ENCODE measurements at places on chromosomes 3 and 15. TPM values are rescaled to one million over a fixed set of nuclear protein-coding genes. Genes with fewer than 3 reads are reported as not detected.

GRCh38 chr15:63254991-63255390 is 22.4 kb upstream of the APH1B start:
- no peak for DNase-seq

DNA sequence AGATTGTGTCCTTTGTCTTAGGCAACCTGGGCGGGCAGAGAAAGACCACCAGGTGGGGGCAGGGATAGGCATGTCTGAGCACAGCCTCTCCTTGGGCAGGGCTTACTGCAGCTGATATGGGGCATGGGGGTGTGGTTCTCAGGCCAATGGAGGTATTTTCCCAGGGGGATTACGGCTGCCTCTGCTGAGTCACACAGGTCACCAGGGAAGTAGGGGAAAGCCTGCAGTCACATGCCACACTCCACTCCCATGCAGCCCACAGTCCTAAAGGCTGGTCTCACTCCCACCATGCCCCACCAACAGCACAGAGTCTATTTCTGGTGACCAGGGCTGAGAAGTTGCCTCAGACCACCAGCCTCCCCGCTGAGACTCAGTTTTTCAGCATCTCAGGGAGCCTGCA is 466.4 kb downstream of the DIPK2A start:
- DNase-seq: no peak

DNA sequence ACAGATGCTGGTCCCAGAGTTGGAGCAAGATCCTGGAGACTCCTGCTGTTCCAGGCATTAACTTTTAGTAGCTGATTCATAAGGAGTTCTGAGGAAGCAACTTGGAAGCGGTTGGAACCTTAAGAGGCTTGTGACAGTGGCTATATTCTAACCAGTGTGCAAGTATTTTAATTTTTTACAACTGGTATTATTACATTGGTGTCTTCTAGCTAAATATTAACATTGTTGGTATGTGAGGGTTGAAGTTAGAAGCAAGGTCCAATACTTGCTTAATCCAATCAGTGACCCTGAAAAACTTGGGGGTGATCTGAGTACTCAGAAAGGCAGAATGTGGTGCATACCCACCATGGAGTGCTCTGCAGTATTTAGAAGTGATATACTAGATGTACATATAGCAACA is 1.5 kb upstream of the OR4F15 start:
- DNase-seq: no peak

DNA sequence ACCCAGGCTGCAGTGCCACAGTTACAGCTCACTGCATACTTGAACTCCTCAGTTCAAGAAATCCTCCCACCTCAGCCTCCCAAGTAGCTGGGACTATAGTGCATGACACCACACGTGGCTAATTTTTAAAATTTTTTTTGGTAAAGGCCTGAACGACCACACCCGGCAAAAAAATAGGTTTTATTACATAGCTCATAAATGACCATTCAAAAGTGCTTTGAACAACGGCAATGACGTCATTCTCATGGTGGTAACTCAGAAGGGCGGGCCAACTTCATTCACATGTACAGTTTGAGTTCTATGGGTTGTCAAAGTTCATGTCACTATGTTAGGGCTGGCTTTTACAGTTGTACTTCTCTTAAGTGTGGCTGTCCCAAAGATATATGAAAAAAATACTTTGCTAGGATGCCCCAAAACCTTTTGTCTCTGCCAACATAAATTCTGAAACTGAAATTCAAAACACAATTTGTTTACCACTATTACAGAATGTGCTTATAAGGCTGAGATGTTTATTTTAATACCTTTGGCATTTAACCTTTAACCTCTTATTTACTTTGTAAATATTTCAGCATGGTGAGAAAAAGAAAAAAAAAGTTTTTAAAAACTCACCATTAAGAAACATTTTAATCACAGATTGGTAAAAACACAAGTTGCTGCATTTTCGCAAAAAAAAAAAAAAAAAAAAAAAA is 6.2 kb downstream of the MYO1E start:
- DNase-seq: no peak

GRCh38 chr3:53552730-53553129 is 58.3 kb downstream of the CACNA1D start:
- DNase-seq: no peak

DNA sequence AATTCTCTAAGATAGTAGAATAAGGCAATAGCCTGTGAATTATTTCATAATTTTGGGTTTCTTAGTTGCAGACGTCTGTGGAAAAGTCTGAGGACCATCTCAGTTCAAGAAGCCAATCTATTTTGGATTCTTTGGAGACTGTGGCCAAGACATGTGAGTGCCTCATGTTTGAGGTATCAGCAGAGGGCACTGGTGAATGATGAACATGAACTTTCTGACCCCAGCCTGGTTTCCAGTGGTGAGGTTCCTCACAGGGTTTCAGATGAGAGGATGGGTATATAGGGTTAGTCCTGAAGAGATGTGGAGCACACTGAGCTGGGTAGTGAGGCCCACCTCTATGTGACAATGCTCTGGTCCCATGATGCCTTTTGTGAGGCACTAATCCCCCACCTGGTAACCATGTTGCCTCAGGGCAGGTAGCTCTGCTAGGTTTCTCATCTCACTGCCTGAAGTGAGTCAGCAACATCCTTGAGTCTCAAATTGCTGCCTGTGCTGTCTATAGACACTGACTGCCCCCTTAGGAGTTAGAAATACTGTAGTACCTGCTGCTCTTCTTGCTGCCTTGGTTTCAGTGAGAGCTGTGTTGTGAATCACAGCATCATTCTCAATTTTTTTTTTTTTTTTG is 32.3 kb downstream of the C3orf62 start:
- DNase-seq: no peak

DNA sequence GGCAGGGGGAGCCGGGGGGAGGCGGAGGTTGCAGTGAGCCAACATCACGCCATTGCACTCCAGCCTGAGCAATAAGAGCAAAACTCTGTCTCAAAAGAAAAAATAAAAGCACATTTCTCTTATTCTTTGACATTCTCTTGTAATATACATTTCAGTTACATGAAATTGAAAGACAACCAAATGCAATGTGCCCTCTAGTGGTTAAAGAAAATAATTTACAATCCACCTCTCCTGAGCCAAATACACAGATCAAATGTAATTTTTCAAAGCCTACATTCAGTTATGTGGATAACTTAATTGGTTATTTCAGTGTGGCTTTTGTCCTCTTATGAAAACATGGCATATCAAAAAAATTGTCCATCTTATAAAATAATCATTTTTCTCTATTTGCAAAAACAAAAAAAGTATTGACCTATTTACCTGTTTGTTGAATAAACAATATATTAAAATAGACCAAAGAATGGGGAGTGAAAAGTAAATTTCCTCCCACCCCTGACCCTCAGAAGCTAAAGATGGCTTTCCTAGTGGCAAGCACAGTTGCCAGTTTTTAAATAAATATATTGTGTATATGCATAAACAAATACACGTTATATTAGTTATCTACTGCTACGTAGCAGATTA is 14.2 kb upstream of the U2SURP start:
- no peak for DNase-seq

DNA sequence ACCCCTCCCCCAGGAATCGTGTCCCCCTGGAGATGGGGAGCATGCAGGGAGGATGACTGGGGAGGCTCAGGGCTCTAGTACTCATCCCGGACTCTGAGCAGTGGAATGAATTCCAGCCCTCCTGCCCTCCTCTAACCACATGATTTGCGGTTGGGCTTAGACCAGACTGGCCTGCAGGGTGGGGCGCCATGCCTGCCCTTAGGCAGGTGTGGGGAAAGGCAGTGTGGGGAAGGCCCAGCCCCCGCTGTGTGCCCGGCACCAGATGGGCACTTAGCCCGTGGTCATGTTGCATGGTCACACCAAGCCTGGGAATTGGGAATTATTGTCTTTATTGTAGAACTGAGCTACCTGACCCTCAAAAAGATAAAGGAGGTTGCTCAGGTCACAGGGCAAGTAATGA is 283.8 kb downstream of the TLE3 start:
- DNase-seq: no peak

GRCh38 chr15:58453931-58454793 is 22.4 kb downstream of the LIPC start:
- DNase-seq: no peak

DNA sequence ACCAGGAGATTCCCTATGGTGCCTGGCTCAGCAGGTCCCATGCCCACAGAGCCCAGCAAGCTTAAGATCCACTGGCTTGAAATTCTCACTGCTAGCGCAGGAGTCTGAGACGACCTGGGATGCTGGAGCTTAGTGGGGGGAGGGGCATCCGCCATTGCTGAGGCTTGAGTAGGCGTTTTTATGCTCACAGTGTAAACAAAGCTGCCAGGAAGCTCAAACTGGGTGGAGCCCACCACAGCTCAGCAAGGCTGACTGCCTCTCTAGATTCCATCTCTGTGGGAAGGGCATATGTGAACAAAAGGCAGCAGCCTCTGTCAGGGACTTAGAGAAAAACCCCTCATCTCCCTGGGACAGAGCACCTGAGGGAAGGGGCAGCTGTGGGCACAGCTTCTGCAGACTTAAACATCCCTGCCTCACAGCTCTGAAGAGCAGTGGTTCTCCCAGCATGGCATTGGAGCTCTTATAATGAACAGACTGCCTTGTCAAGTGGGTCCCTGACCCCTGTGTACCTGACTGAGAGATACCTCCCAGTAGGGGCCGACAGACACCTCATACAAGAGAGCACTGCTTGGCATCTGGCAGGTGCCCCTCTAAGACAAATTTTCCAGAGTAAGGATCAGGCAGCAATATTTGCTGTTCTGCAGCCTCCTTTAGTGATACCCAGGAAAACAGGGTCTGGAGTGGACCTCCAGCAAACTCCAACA is 231.5 kb upstream of the SETMAR start:
- peak; percentile 24 for DNase-seq

GRCh38 chr3:81581966-81582599 is 179.4 kb downstream of the GBE1 start:
- peak; percentile 46 for DNase-seq

- DNase-seq: no peak
Measured at GRCh38 chr3:119690043-119690656, 12.7 kb upstream of the CFAP91 start.

DNA sequence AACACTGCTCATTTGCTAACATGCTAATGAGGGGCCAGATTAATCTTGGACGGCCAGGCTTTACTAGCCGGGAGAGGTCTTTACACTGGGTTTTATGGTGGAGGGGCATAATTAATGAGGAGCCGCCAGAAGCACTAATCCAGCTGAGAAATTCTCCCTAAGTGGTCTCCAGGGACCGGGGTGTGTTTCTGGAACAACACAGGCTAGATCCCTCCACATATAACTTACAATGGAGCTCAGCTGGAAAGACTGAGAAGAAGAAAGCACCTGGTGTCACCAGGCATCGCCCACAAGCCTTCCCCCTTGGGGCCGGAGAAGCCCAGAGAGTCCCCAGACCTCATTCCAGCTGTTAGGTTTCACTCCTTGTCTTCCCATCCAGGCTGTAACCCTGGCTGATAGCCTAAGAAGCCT is 127.5 kb downstream of the MEGF11 start:
- DNase-seq: no peak

The GOLGA8G gene
- total RNA-seq: not detected
